Posterior vena cava (tissue), 2 donors: ENCODE measurements at places on chromosomes 5 and 9. TPM values are rescaled to one million over a fixed set of nuclear protein-coding genes. Genes with fewer than 3 reads are reported as not detected.

FAM200C gene
- 4.1 TPM for total RNA-seq

DNA sequence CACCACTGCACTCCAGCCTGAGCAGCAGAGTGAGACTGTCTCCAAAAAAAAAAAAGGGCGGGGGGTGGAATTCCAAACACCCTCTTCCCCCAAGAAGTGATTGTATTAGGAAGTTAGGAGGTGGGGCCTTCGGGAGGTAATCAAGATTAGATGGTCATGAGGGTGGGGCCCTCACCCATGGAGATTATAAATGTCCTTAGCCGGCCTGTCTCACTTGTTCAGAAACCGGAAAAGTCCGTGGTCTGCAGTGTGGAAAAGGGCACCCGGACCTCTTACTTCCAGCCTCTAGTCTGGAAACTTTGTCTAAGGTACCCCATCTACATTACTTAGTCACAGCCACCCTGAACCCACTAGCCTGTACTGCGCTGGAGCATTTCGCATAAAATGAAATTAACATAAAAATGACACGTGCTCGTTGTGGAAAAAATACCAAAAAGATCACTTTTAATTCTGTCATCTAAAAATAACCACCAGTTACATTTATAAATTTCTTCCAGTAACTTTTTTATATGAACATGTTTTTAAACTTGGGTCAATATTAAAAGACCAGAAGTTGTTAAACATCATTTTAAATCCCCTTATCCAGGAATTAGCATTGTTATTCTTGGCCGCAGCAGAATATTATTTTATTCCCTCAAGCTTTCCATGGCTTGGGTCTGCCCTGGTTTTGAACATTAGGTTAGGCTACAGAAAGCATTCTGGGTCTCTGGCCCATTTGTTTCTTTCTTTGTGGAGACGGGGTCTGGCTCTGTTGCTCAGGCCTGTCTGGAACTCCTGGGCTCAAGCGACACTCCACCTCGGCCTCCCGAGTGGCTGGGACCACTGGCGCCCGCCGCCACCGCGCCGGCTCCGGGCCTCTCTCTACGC is 1.2 kb upstream of the CKS2 start:
- no peak for DNase-seq

GRCh38 chr5:14443671-14444093 is 137.9 kb upstream of the OTULINL start:
- DNase-seq: no peak

C7 gene
- total RNA-seq: 563 TPM

- no peak for DNase-seq
Measured at GRCh38 chr5:74164725-74165235, 475.7 kb downstream of the ENC1 start.

GRCh38 chr9:108087781-108088180 is 598.2 kb upstream of the KLF4 start:
- DNase-seq: no peak

GRCh38 chr5:54063817-54064216 is 246.6 kb downstream of the ARL15 start:
- no peak for DNase-seq

CCIN gene
- total RNA-seq: 2.5 TPM

- DNase-seq: no peak
Measured at GRCh38 chr5:66603881-66604280, 7.7 kb downstream of the MAST4 start.

- no peak for DNase-seq
Measured at GRCh38 chr5:54579591-54580295, 62.2 kb downstream of the SNX18 start.

PDLIM7 gene
- 580 TPM for total RNA-seq
